ENCODE measurements at places on chromosomes 4 and X.

DNA sequence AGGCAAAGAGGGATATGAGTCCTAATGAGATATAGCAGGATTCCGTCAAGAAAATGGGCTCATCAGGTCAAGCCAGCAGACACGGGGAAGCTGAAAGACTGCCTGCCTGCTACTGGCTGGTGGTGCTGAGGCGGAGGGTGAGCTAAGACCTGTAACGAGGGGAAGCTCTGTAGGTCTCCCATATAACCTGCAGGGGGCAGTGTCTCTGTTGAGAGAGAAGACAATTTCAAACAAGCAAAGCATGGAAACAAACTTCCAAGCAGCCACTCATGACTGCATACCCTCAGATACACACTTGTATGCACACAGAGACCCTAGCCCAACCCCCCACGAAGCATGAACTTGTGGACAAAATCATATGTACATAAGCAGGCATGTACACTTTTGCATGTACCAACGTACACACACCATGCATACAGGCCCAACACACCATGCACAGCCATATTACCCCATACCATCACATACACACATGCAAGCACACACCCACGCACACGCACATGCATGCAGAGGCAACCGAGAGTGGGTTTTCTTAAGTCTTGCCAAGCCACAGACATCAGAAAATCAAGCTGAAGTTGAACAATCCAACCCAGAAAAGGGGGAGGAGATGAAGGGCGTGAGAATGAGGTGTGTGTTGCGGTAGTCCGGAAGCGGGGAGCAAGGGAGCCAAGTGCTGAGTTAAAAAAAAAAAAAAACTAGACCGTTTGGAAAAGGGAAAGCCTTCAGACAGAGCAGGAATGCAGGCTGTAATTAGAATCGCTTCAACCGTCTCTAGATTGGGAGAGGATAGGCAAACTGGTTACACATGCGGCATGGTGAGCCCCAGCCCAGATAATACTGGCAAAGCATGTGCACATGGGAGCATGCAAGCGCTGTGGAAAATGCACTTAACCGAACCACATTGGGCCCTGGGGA, 71.0 kb downstream of the PJA1 start:
- peak; percentile 2 for DNase-seq

GRCh38 chr4:176443117-176443516, 123.4 kb downstream of the SPCS3 start:
- DNase-seq = no peak

DNA sequence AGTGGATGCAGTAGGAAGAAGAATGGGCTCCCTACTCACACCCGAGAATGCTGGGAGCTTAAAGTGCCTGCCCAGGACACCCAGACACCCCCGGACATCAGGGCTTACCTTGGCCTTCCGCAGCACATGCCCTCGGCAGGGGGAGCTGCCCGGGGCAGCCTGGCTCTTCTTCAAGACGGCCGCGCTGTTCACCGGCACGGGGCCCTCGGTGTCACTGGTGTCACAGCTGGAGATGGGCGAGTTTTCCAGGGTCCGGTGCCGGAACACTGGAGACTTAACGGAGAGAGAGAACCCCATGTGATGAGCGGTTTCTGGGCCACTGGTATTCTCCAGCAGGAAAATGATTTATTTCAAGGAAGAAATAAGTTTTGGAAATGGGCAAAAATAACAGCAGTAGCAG, 170.9 kb downstream of the AFAP1 start:
- no peak for DNase-seq

GRCh38 chr4:57064120-57064519, 46.1 kb downstream of the IGFBP7 start:
- DNase-seq = no peak

DNA sequence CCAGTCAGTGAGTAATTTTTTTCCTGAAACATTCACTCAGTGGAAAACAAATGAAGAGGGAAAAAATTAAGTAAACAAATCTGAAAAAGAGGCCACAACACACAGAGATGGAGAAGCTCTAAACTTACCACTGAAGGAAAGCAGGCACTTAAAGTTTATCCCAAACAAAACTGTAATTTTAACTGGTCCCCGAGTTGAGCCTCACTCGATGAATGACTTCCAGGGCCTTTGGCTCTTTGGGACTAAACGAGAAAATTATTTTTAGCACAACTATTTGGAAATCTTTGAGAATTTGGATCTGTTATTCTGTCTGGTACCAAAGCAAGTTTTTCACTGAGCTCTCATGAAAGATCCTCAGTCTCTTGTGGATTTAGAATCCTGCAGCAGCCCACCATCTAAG, at the start of gene C1QTNF7:
Gene C1QTNF7 (plus strand): TSS at position 333 of the 400 bp plus-strand sequence. CDS start 7,711 bp downstream, outside the sequence.
- no peak for DNase-seq

DNA sequence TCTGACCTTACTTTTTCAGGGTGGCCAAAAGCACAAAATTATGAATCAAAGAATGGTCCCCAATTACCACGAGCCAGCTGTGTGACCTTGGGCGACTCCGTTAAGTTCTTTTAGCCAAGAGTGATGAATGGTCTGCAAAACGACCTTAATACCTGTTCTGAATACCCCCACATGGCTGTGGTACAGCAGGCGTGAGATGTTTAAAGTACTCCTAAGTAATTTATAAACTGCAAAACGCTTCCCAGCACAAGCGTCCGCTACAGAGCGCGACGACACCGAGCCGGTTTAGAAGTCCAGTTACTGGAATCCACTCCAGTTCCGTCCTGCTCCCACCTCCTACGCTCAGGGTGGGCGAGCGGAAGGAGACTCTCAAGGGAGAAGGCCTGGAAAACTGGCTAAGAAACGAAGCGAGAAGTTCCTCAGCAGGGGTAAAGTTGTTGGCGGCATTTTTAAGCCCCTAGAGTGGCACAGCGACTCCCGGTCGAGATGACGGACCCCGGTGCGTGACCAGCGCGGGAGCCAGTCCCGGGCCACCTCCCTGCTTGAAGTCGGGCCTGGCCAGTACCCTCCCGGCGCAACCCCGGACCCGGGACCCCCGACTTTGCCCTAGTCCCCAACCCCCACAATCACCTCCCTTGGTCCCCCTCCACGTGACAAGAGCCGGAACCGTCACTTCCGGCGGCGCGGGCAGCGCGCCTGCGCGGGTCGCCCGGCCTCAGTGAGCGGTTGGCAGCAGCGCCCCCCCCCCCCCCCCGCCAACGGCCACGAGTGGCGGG, 659 bp upstream of the BMP2K start:
- peak; percentile 83 for DNase-seq

GRCh38 chr4:47801481-47802002, 36.3 kb downstream of the CORIN start:
- DNase-seq = no peak

GRCh38 chrX:37083880-37084279, 75.7 kb downstream of the FAM47C start:
- no peak for DNase-seq

GRCh38 chrX:68927178-68927577, 98.4 kb downstream of the EFNB1 start:
- no peak for DNase-seq

DNA sequence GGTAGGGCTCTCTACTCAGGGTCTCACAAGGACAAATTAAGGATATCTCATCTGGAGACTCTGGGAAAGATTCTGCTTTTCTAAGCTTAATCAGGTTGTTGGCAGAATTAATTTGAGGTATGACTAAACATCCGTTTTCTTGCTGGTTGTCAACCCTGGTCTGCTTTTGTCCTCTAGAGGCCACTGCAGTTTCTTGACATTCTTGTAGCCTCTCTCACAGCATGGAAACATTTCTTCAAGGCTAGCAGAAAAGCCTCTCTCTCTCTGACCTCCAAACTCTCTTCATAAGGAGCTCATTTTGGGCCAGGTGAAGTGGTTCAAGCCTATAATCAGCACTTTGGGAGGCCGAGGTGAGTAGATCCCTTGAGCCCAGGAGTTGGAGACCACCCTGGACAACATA, 749.5 kb upstream of the PCDH7 start:
- no peak for DNase-seq

DNA sequence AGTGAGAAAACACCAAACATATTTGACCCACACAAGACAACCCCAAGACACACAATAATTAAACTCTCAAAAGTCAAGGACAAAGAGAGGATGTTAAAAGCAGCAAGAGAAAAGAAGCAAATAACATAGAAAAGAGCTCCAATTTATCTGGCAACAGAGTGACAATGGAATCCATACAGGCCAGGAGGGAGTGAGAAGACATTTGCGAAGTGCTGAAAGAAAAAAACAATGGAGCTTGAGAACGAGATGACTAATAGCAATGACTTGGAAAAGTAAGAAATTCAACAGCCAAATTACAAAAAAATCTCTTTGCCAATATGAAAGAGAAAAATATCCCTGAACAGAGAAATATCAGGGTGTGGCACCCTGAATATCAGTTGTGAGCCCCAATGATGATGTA, 61.6 kb downstream of the MAD2L1 start:
- DNase-seq = no peak

DNA sequence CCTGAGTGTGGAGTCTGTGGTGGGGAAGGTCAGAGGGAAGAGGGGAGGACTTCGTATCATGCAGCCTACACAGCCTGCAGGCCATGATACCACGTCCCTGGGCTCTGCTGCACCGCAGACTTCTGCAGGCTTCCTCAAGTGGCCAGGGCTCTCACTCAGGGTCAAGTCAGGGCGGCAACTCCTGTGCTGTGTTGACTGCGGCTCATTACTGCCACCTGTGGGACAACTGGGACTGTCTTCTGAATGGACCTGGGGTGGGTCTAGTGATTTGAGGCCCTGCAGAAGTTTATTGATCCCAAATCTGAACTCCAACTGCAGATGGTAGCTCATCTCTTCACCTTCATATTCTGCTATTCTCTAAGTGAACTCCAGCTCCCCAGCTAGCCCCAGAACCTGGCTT, 167.1 kb downstream of the NSUN7 start:
- no peak for DNase-seq

DNA sequence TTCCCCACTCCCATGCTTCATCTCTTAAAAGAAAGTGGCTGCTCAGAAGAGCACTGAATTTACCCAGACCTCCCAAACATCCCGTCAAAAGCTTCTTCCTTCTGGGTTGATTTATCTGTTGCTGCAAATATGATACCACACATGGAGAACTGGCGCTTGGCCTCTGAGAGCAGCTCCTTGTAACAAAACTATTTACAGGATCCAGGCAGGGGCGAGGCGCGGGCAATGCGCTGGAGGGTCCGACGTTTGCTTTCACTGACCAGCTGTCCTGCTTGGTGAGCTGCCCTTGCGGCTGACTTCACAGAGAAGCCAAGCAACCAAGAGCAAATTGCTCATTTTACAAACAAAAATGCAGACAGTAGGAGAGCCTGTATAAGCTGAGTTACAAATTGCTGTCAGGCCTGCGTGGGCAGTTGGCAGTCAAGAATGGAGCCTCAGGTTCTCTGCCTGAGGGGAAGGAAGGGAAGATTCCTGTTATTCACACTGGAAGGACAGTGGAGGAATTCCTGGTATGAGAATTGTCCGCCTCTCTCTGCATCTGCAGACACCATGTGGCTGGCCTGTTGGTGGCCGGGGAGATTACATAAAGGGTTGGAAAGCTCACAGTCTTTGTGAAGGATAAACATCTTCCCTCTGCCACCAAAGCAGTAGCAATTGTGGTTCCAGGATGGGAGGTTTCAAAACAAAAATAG, 192.2 kb upstream of the LEF1 start:
- DNase-seq = no peak

- no peak for DNase-seq
These were observed 2.0 kb downstream of the CHST7 start for GRCh38 chrX:46575586-46575985.

GRCh38 chrX:119981286-119982070, 37.9 kb upstream of the NKAP start:
- no peak for DNase-seq

GRCh38 chr4:41594432-41594831, 56.5 kb downstream of the LIMCH1 start:
- DNase-seq = no peak

DNA sequence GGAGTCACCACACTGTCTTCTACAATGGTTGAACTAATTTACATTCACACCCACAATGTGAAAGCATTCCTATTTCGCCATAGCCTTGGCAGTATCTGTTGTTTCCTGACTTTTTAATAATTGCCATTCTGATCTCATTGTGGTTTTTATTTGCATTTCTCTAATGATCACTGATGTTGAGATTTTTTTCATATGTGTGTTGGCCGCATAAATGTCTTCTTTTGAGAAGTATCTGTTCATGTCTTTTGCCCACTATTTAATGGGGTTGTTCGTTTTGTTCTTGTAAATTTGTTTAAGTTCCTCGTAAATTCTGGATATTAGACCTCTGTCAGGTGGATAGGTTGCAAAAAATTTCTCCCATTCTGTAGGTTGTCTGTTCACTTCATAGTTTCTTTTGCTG, 519.1 kb downstream of the STPG2 start:
- no peak for DNase-seq

DNA sequence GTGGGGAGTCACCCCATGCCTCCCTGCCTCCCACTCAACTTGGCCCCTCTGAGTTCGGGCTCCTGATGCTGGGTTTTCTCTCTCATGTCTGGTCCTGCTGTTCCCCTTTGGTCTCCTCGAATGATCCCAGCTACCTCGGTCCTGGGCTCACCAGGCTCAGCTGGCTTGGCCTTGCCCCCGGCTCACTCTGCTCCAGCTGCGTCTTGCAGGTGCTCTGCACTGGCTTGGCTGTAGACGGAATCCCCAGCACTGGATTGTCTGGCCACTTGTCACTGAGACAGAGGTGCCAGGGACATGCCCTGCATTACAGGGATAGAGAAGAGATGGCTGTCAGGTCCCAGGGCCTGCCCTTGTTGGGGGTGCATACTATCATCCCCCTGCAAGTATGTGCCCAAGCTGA, 41.6 kb upstream of the NYX start:
- DNase-seq = no peak

- DNase-seq = no peak
These were observed 963.1 kb downstream of the RPA4 start for GRCh38 chrX:97846718-97847237.

DNA sequence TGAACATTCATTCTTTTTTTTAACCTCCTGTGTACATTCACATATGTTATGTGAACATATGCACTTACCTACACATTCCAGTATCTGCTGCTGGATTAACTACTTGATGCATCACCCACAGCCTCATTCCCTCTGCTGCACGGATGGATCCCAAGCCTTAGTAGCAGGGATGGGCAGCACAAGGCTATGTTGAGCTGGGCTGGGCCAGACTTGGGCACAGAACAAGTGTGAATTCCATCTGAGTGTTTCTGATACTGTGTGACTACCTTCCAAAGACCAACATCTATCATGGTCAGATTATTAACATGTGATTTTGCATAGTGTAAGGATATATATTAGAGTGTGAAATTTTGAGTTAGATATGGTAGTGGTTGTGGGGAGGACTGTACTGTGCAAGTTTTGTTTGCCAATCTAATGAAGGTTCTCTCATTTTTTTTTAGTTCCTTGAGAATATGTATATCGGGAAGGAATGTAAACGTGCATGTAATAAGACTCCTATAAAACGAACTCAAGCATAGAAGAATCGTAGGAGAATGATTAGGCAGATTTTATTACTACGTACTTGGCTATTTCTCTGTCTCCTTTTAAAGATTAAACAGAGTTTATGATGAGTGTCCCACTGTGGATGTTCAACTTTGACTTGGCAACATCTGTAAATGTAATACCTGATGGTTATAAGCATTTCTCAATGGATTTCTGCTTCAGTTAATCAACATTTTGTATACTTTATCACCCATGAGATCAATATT, 23.4 kb upstream of the STBD1 start:
- no peak for DNase-seq

GRCh38 chr4:182150645-182151044, 92.6 kb upstream of the TENM3 start:
- no peak for DNase-seq

- no peak for DNase-seq
These were observed 78.2 kb downstream of the AFAP1 start for GRCh38 chr4:7861440-7861881.

- DNase-seq = no peak
These were observed 54.0 kb upstream of the PACRGL start for GRCh38 chr4:20646287-20646686.

GRCh38 chr4:167020410-167020809, 213.9 kb downstream of the SPOCK3 start:
- no peak for DNase-seq
